ENCODE measurements at places on chromosomes 7 and 10.

- no peak for DNase-seq
Observed at GRCh38 chr7:142787034-142787768, 16.4 kb downstream of the PRSS2 start.

DNA sequence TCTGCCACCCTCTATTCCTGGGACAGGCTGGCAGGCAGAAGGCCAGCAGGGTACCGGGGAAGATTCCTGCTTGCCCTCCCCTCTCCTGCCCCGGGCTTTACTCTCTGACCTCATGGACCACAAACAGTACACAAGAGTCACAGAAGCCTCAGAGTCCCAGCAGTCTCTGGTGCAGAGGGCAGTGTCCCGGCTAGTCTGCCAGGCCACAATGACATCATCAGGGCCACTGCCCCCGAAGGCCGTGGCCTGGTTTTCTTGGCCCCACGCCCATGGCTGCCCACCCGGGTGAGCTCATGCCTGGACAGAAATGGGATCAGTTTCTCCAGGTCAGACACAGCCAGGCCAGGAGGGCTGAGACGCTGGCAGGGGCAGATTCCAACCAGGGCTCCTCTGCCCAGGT, 91.9 kb downstream of the MYL10 start:
- no peak for DNase-seq

- peak; percentile 56 for DNase-seq
Observed at GRCh38 chr10:92591550-92592022, 1.3 kb upstream of the KIF11 start.

DNA sequence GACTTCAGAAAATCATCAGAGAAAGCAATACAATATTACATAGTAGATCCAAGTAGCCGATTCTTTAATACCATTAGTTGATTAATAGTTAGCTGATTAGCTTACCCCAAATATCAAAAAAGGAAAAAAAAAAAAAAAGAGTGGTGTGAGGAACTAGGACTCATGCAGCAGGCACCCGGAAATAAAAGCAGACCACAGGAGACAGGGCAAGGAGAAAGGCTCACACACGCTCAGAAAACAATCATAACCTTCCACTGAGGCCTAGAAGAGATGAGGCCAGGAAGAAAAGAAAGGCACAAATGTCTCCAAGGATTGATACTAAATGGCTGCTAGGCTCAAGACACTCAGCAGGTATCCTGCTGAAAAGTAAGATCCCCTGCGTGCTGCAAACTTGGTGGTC, 25.9 kb downstream of the TRDMT1 start:
- DNase-seq = no peak

GRCh38 chr7:81296726-81297125, 377.9 kb upstream of the SEMA3C start:
- no peak for DNase-seq

DNA sequence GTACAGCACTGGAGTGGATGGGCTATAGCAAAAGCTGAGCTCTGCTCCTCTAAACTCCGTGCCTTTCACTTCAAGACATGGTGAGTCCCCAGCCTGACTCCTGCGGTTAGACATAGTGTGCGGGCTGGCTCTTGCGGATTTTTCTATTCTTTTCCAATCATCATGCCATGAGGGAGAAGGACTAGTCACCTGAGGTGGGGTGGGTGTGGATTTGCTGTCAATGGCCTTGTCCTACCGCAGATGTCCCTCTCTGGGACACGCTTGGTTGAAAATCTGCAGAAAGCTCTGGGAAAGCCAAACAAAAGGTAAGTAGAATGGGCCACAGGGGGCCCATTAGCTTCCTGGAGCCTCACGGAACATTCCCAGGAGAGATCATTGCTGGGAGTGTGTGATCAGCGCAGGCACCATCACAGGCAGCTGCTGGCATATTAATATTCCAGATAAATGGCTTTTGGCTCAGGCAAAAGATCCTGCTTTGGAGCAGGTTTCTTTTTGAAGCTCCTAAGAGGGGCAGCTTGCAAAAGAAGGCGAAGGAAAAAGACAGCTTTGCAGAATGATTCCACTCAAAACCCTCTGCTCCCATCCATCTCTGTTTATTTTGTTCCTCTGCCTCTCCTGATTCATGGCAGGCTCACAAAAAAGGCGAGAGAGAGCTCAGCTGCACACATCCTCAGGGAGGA, 509.0 kb upstream of the ZMIZ1 start:
- no peak for DNase-seq

DNA sequence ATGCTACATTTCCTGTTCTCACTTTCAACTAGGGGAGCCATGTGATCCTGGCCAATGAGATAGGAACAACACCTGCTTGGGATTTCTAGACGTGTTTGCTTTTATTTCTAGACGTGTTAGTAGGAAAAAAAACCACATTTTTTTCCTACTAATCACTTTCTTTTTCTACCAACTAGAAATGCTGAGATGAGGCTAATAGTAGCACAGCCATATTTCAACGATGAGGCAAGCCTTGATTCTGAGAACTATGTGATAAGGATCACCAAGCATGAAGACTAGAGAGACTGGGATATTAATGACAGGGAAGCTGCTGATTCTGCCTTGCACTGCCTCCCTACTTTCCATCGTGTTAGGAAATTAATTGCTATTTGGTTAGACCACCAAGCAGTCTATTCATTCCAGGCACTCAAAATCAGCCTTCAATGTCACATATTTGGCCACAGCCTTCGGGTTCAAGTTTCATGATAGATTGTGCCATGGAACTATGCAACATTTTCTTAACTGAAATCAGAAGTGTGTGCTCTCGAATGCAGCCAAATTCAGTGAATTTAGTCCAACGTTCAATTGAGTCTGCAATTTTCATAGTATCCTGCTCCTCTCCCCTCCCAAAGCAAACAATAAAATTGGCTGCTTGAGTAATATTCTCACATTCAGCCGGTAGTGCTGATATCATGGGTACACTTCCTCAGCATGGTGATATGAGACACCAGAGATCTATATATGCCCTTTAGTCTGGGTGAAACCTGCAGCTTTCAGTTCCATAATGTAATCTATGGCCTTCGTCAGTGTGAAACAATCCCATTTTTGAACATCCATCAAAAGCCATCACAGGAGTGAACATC, 98.1 kb downstream of the GPR37 start:
- no peak for DNase-seq

DNA sequence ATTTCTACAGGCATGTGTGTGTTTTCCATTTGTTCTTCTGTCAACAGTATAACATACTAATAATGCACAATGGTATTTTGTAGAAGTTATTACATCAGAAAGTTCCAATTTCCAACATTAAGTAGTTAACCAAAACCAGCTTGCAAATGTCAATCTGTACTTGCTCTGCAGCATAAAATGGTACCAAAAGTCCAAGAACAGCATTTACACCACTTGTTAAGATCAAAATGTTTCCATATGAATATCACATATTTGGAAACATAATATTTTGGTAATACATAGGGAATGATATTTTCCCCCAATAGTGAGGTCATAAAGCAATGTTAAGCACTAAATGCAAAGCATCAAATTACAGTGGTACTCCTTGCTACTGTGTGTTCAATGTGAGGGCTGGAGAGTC, 162.1 kb downstream of the ZNF438 start:
- no peak for DNase-seq

Data from omental fat pad (tissue), 4 donors.